ENCODE measurements at places on chromosomes 6 and 20.

DNA sequence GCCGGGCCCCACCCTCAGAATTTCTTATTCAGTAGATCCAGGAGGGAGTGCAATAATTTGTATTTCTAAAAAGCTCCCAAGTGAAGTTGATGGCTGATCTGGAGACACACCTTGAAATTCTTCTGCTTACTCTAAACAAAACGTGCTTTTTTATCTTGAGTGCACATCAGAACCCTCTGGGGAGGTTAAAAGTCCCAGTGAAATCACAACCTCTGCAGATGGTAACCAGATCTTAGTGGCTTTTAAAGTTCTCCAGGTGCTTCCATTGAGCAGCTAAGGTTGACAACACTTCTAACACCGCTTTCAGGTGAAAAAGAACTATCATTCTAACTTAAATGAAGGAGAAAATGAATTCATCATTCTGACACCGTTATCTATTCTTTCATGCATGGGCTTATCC, 45.6 kb upstream of the ESR1 start:
- no peak for DNase-seq

DNA sequence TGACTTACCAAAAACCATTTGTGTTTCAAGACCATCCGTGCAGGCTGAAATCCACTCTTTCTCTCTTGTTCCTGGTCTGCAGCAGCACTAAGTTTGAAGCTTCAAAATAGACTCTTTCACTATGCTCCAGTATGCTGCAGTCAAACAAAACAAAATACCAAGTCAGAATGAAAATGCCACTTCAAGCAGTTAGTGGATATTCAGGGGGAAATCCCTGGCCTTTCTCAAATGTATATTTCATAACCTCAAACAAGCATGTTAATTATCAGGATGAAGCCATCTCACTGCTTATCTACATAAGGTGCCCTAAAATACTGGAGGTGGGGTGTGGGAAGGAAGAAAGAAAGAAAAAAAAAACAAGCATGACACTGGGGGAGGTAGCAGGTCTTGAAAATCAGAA, 103.5 kb downstream of the ATXN1 start:
- no peak for DNase-seq

DNA sequence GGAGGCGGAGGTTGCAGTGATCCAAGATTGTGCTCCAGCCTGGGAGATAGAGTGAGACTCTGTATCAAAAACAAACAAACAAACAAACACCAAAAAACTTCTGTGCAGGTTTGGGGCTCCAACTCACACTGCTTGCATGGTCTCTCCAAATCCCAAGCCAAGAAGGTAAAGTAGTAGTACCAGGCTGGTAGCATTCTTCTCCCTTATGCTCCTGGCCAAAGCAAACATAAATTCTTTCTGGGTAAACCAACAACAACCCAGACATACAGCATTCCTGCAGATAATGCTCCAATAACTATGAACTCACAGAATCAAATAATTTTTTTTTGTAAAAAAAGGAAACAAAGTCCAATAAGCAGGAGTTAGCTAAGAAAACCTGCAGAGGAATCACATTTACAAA, 57.8 kb upstream of the KLHL31 start:
- DNase-seq = no peak

- DNase-seq = no peak
Measured at GRCh38 chr6:135358985-135359384, 138.6 kb downstream of the AHI1 start.

DNA sequence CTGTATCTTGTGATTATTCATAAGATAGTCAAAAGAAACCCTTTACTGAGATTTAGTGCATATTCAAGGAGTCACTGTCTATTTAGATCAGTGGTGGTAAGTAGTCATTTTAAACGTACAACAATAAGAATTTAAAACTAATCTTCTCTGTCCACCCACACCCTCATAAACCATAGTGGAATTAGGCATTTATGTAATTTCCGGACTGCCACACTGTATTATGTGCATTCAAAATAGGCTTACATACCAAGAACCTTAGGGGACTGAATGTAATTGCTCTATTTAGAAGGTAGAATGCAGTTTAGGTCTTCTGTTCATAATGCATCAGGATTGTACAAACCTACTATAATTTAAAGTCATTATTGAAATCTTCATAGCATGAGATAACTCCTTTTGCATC, 685.4 kb downstream of the TENT5A start:
- no peak for DNase-seq

DNA sequence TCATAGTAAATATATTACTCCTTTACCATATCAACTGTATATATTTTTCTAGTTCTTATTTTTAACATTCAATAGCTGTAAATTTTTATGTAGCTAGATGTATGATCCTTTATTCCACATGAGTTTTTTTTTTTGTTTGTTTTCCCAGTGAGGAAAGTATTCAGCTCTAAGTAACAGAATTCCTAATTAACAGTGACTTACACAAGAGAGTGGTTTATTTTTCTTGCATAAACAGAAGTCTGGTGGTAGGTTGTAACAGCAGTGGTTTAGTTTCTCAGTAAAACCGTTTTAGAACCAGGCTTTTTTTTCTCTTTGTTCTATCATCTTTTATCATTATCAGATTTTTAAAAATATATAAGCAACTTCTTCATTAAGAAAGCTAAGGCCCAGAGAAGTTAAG, 116.9 kb upstream of the FLRT3 start:
- no peak for DNase-seq

DNA sequence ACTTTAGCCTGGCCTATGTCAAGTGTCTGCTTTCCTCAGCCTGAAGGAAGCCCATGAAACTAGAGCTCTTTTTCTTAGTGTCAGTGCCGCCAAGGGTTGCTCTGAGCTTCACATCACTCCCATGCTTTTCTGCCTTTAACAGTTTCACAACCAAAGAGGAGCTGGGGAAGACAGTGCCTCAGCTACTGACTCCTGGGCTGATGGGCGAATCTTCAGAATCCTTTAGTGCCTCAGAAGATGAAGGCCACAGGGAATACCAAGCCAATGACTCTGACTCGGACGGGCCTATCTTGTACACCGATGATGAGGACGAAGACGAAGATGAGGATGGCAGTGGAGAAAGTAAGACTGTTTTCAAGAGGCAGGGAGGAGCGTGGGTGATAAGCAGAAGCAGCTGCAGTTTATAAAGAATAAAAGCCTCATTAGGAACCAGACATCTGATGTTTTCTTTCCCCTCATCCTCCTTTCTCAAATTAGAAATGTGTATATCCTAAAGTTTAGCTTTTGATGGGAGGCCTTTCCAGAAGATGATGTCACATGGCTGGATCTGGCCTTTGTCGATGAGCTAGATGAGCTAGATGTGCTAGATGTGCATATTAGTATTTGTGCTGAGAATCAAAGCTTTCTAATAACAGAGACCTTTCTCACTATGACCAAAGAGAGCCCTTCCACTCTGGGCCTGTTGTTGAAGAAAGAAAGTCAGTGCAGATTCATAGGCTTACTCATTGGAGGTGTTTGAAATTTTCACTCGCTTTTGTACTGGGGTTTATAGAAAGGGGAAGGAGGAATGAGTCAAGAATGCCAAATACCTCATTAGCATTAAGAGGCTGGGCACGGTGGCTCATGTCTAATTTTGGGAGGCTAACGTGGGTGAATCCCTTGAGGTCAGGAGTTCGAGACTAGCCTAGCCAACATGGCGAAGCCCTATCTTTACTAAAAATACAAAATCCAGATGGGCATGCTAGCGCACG, 70.7 kb upstream of the LTV1 start:
- no peak for DNase-seq

GRCh38 chr6:34093854-34094430, 51.9 kb downstream of the GRM4 start:
- no peak for DNase-seq

- DNase-seq = no peak
Measured at GRCh38 chr6:72930556-72931132, 294.7 kb downstream of the KHDC1L start.

GRCh38 chr20:2709205-2709981, 16.8 kb downstream of the EBF4 start:
- DNase-seq = no peak

- DNase-seq = no peak
Measured at GRCh38 chr20:57622201-57622570, 2.0 kb upstream of the ZBP1 start.

GRCh38 chr20:9068233-9068801, 570 bp upstream of the PLCB4 start:
- DNase-seq = no peak

GRCh38 chr6:157982102-157982562, 469 bp downstream of the SYNJ2 start:
- no peak for DNase-seq

- DNase-seq = peak; percentile 23
Measured at GRCh38 chr20:21125072-21125848, 622 bp upstream of the KIZ start.

GRCh38 chr6:106508834-106509233, 120.5 kb downstream of the RTN4IP1 start:
- DNase-seq = no peak

GRCh38 chr6:17448165-17448564, 54.8 kb downstream of the CAP2 start:
- DNase-seq = peak; percentile 7

DNA sequence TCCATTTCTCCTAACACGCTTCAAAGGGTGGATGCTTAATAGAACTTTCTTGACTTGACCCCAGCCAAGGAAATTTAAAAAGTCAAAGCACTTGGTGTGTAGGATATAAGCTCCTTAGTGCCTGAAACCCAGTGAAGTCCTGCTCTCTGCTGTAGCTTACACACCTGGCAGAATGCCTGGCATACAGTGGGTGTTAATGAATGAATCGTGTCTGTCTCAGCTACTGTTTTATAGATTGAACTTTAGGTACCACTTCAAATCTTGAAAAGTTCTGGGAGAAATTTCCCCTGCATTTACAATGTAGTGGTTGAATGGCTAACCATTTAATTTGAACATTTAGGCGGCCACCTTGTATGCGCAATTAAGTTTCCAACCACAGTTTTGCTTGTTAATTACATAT, 70.5 kb upstream of the ZNF217 start:
- no peak for DNase-seq

- DNase-seq = no peak
Measured at GRCh38 chr20:16279320-16279719, 293.9 kb downstream of the KIF16B start.

DNA sequence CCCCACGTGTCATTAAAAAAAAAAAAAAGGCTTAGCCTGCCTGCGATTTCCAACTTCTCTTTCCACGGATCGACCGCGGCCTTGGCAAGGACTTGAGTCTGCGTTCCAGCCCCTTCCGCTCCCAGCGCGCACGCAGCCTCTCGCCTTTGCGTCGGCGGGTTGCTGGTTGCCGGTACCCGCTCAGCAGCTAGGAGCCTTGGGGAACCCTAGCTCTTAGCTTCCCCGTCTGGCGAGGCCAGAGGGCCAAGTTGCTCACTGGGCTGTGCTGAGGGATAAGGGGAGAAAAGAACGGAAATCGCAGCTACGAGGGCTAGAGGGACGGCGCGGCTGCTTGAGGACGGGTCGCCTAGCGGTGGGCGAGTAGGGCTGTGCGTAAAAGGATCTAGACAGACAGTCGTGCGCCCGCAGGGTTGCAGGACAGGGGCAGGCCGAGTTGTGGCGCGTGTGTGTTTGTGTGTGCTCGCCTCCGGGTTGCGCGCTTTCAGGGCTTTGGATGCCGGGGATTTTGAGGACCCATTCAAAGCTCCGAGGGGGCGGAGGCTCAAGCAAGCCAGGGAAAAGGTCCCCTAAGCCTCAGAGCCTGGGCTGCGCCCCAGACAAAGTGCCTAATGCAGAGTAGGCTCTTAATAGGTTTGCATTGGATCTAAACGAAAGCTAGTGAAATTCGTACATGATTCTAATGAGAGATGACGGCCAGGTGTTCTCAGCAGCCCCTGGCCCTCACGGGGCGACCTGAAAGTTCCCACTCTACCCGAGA, 40.5 kb upstream of the OSTM1 start:
- no peak for DNase-seq

DNA sequence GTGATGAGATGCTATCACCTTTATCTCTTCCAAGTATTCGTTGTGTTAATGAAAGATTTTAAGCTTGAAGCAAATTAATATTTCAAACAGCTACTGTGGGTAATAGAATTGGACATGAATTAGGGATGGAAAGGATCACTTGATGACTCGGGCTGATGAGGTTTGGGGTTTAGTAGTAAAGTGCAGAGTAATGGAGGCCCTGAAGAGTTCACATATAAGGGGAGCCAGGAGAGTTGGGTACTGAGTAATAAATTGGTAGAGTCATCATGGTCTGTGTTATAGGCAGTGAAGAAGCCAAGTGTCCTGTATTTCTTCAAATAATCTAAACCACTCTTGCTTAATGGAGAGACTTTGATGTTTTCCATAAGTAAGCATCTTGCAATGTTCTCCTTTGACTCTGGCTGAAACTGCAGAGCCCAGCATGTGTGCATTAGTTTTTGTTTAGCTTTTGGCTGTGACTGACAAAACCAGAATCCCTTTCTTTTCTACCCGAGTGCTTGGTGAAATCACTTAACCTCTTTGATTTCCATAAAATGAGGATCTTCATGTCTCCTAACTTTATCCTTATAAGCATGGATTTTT, 57.6 kb downstream of the L3MBTL3 start:
- DNase-seq = no peak

DNA sequence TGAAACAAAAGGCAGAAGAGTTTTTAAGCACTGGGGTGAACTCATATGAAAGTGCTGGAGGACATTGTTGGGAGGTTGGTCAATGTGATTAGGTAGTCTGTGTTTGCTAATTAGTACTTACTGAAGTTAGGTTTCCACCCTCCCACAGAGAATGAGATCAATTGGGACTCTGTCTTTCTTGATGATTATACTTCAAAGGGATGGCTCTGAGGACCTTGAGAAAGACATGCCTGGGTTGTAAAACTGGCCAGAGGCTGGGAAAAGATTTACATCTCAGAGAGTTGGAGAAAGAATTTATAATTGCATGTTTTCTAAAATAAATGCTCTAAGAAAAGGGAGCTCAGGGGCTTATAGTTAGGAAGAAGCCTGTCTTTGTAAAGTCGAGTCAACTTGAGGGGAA, 74.0 kb downstream of the CD109 start:
- DNase-seq = no peak

- no peak for DNase-seq
Measured at GRCh38 chr6:140641412-140641811, 1267.0 kb upstream of the CITED2 start.

GRCh38 chr20:37807471-37808232, 95.3 kb upstream of the VSTM2L start:
- no peak for DNase-seq
